Stimulated activated CD4-positive, alpha-beta T cell treated with anti-CD3 and anti-CD28 coated beads, Interleukin-2, amount 100 ng/mL, for 24 hours (primary cell): ENCODE measurements at places on chromosomes 3 and 15.

DNA sequence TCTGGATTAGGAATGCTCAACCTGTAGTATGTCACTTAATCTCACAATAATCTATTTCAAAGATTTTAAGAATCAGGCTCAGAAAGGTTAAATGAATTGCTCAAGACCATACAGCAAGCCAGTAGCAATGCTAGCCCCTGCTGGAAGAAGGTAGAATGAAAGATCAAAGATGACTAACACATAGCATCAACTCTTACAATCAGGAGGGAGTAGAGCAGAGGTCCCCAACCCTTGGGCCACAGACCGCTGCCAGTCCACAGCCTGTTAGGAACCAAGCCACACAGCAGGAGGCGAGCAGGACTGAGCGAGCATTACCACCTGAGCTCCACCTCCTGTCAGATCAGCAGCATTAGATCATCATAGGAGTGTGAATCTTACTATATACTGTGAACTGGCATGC, 15.5 kb upstream of the GATM start:
- no peak for DNase-seq

GRCh38 chr3:46489875-46490274, 7.9 kb upstream of the RTP3 start:
- no peak for DNase-seq

DNA sequence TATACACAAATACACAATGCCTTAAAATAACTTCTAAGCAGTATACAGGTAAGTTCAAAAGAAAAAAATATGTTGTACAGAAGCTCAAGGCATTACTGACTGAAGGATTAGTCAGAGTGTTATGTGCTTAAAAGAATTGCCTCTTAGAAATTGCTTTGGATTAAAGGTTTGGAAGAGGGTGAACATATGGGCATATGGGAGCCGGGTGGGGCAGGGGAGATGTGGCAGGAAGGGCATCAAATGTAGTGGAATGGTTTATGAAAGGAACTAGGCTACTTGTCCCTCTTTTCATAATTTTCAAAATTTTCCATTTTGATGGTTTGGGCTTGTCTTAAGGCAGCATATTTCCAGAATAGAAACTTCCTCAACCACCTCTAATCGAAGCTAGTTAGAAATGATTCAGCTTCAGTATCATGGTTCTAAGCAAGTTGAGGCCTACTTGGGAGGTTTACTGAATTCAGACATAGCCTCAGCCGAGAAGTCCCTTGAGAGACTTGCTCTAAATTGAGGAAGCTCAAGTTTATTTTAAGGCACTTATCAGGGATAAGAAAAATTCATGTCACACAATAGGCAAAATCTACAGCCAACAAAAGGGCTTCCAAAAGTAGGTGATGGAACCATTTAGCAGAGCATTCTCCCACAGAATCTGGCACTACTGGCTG, 10.1 kb upstream of the GOLGB1 start:
- DNase-seq, result no peak

DNA sequence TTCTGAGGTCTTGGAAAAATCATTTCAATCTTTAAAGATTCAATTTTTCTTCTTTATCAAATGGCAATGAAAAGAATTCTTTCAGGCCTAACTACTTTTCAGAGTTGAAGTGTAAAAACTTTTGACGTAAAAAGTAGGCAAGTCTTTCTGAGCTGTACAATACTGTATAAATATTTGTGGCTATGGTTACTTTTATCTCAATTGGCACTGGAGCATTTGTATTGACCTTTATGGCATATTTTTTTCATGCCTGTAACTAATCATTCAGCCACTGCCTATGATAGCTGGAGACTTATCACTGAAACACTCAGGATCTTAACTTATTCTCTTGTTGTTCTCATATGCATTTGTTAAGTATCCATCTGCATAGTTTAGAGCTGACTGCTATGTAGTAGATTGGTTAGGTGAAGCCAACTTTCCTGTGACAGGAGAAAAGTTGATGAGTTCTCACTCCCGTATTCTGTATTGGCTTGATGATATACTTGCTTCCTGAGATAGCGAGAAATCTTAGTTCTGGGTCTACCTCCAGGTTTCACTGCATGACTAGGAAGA, 290.4 kb upstream of the TBL1XR1 start:
- no peak for DNase-seq

DNA sequence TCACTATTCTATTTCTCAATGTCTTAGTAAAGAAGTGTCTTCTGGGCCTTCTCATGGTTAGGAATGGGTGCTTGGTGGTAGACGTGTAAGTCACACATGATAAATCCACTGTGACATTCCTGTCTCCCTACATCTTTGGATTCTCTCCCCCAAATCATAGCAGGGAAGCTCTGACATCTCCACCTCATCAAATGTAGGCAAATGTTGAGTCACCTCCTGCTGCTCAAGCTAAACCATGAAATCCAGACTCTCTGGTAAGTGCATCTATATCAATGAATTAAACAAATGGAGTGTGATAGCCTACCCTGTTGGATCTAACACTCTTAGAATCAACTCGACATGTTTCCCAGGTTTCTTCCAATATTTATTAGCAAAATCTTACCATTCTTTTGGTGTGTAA, 42.8 kb upstream of the RPL35A start:
- DNase-seq, result no peak

DNA sequence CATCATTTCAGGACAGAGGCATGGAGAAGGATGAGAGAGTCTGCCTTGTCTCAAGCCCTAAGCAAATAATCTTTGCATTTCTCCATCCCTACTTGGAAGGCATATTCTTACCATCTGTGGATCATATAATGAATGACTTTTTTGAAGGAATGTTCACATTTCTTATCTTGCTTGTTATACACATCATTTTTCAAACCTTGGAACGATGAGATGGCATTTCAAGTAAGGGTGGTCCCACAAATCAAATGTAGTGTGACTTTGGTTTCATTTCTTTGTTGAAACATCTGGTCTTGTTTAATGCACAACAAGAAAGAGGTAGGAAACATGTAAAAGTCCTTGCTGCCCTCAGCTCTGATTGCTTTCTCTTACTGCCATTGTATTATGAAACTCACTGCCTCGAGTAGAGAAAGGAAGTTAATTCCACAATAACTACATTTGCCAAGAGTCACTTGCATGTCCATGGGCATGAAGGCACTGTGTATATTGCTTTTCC, 32.1 kb downstream of the RBMS3 start:
- DNase-seq, result no peak

- DNase-seq, result peak; percentile 74
Measured at GRCh38 chr3:133574260-133574881, 885 bp downstream of the CDV3 start.

- no peak for DNase-seq
Measured at GRCh38 chr15:35987056-35987455, 441.1 kb upstream of the DPH6 start.

DNA sequence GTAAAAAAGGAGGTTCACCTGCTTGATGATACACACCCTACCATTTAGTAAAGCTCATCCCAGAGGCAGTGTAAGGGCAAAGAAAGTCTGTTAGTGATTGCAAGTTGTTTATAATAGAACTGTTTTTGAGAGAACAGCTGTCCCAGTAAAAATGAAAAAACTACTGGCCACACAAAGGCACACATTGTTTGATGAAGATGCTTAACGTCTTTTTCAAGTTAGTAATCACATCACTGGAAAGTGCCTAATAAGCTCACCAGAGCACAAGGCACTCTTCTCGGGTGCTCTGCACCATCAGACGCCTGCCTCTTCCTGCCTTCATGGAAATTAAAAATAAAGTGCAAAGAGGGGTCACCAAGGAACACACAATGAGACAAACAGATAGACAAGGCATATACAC, 186.9 kb downstream of the PDZRN3 start:
- no peak for DNase-seq

- DNase-seq, result no peak
Measured at GRCh38 chr3:112338727-112339056, 5.7 kb downstream of the CD200 start.
